ENCODE measurements at places on chromosomes 6 and 20. TPM values are rescaled to one million over a fixed set of nuclear protein-coding genes. Genes with fewer than 3 reads are reported as not detected.

WFDC5 gene
- polyA plus RNA-seq, result not detected

ZNF334 gene
- polyA plus RNA-seq, result 0.08 TPM

TAAR9 gene
- not detected for polyA plus RNA-seq

RNF39 gene
- polyA plus RNA-seq, result not detected

EPHA7 gene
- polyA plus RNA-seq, result not detected

DNAH8 gene
- polyA plus RNA-seq, result 0.61 TPM

SLC2A10 gene
- 14.9 TPM for polyA plus RNA-seq

LRRN4 gene
- not detected for polyA plus RNA-seq

LY6G6F gene
- polyA plus RNA-seq, result not detected

CDC25B gene
- polyA plus RNA-seq, result 45.3 TPM

FGD2 gene
- polyA plus RNA-seq, result not detected

BPIFB4 gene
- polyA plus RNA-seq, result not detected

CYP39A1 gene
- polyA plus RNA-seq, result not detected

HSPA1L gene
- polyA plus RNA-seq, result 0.35 TPM

ZFP57 gene
- not detected for polyA plus RNA-seq

GLO1 gene
- 70.3 TPM for polyA plus RNA-seq

KIF25 gene
- not detected for polyA plus RNA-seq

LAMA2 gene
- polyA plus RNA-seq, result 0.24 TPM

CDS2 gene
- polyA plus RNA-seq, result 47.0 TPM

CST2 gene
- not detected for polyA plus RNA-seq

SNAI1 gene
- 10.8 TPM for polyA plus RNA-seq

PPP1R16B gene
- polyA plus RNA-seq, result 32.4 TPM

AKIRIN2 gene
- polyA plus RNA-seq, result 19.0 TPM

ULBP1 gene
- 1.4 TPM for polyA plus RNA-seq

DEF6 gene
- 0.59 TPM for polyA plus RNA-seq

TRIM40 gene
- not detected for polyA plus RNA-seq

RTF2 gene
- polyA plus RNA-seq, result 68.8 TPM

ZSCAN23 gene
- polyA plus RNA-seq, result 0.28 TPM

ENPP5 gene
- not detected for polyA plus RNA-seq

EBF4 gene
- 2.5 TPM for polyA plus RNA-seq

FBXL4 gene
- 7.0 TPM for polyA plus RNA-seq

C6orf141 gene
- polyA plus RNA-seq, result 5.7 TPM

SLC22A16 gene
- polyA plus RNA-seq, result not detected

ACSS1 gene
- polyA plus RNA-seq, result 6.0 TPM

SLC25A27 gene
- 1.6 TPM for polyA plus RNA-seq

OXT gene
- not detected for polyA plus RNA-seq

LTV1 gene
- 3.0 TPM for polyA plus RNA-seq

MOXD1 gene
- 0.01 TPM for polyA plus RNA-seq

ATRN gene
- polyA plus RNA-seq, result 32.3 TPM

NCOA7 gene
- polyA plus RNA-seq, result 27.7 TPM

GCNT2 gene
- 2.9 TPM for polyA plus RNA-seq
